Stimulated activated naive CD8-positive, alpha-beta T cell treated with anti-CD3 and anti-CD28 coated beads, Interleukin-15, Interleukin-2, amounts not matched to agents 100 U/mL and 50 U/mL, for 24 hours (primary cell): ENCODE measurements at places on chromosomes 3 and 15.
A peak's percentile ranks its signal among the peaks of the same experiment; 100 is the strongest.

DNA sequence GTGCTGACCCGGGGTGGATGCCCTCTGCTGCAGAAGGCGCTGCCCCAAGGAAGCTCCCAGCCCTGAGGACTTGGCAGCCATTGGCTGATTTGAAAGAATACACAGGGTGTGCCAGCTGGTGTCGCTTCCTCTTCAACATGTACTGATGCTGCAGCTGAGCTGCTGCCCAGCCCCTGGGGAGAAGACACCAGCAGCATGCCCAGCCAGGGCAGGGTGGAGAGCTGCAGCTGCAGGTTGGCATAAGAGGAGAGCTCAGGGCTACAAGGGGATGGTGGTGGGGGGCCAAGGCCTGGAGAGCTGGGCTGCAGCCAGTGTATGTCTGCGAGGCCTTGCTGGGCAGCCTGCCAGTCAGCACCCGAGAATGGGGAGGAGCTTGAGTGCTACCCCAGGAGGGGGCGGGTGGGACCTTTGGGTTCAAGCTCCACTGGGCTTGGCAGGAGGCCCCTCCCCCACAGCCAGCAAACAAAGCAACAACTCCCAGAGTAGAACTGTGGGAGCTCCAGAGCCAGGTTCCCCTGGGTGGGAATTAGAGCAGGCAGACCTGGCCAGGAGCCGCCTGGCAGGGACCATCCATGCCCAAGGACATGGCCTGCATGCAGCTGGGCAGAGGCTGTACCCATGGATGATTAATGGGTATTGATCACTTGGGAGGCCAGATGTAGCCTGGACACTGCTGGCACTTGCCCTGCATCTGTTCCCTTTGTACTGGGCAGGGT is 9.2 kb upstream of the SEMA4B start:
- peak; percentile 49 for DNase-seq

DNA sequence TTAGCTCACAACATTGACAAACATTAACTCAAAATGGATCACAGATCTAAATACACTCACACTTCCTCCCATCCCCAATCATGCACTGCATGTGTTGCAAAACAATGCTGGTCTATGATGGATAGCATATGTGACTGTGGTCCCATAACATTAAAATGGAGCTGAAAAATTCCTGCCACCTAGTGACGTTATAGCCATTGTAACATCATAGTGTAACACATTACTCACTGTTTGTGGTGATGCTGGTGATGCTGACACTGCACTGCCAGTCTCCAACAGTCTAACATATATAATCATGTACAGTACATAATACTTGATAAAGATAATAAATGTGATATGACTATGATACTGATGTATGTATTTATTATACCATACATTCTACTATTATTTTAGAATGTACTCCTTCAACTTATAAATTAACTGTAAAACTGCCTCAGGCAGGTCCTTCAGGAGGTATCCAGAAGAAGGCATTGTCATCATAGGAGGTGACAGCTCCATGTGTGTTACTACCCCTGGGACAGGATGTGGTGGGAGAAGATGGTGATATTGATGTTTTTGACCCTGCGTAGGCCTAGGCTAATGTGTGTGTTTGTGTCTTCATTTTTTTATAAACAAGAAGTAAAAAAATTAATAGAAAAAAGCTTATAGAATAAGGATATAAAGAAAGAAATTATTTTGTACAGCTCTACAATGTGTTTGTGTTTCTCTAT is 41.3 kb downstream of the TXNRD3 start:
- DNase-seq, result no peak

GRCh38 chr3:61631108-61631769 is 69.9 kb downstream of the PTPRG start:
- no peak for DNase-seq

DNA sequence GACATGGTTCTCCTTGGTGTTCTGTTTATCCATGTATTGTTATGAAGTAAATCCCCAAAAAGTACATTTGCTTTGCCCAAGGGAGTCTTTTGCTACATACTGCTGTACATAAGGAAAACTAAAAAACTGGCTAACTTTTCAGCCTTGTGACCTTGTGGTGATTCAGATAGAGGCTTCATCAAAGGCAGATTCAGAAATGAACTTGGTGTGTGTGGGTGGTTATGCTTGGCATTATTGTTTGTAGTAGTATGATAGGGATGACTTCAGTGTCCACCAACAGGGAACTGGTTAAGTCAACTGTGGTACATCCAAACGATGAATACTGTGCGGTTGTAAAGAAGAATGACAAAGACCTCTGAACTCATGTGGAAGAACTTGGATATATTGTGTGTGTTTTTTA is 75.6 kb upstream of the CHRNB4 start:
- DNase-seq, result no peak

DNA sequence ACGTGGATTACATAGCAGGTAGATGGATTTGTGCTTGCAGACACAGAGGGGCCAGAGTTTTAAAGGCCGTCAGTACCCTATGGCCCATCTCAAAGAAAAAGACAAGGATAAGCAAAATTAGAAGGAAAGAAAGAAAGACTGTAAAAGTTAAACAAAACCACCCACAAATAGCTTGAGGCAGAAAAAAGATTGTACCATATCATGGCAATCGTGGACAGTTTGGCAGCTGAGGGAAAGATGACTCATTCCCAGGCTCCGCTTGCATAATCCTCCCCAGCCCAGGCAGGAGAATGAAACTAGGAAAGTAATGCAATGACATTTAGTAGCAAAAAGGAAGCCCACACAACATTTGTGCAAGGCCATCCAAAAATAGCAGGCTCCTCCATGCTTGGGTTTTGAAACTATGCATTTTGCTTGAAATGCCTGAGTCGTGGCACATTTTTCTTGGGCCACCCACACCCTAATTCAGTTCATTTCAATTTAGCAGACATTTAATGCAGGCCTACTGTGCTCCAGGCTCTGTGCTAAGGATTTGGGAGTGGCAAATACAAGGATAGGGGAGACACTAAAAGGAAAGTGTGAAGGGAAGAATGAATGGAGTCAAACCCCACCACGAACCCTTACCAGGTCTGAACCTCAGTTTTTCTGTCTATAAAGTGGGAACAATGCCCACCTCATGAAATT is 40.9 kb upstream of the SMAD3 start:
- DNase-seq, result peak; percentile 54

DNA sequence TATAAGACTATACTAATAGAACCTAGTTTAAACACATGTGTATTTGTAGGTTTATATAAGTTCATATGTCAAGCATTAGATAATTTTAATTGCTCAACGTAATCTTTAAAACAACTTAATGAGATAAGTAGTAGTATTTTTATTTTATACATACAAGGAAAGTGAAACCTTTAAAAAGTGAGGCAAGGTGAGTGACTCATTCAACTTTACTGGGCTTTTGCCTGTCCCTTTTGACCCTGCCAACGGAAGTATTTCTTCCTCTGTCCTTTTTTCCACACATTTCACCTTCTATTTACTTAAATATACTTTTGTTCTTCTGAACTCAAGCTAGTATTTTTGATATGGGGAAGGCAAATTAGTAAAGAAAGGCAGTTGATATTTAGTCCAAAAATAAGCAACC is 78.5 kb downstream of the KBTBD8 start:
- DNase-seq, result no peak

GRCh38 chr3:52670621-52671521 is 14.8 kb downstream of the PBRM1 start:
- DNase-seq, result peak; percentile 40

GRCh38 chr3:172084871-172085556 is 45.6 kb downstream of the FNDC3B start:
- no peak for DNase-seq

DNA sequence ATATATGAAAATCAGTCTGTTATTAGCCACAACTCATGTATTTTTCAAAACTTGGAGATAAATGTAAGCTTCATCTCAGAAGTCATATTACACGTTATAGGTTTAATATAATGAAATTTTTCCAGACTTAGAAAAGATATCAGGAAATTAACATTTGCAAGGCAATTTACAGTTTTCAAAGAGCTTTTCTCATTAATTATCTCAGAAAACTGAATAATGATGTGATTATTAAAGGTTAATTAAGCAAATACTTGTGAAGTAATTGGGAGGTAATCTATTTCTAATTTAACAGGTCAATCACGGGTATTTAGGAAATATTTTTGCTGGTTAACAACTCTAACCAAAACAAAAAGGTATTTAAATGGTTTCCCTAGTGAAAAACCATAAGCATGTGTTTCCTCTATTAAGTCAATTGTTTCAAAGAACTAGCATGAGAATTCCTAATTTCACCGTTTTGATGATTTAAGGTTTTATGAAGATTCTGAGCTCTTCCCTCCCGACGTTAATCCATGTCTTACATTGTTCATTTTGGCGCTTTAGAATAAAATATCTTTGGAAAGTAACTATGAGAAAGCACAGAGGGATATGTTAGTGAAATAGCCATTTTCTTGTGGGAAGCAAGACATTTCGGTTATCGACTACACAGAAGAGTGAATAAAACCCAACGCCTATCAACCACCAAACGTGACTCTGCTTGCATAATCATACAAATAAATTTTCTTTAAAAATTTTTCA is 1.5 kb upstream of the NEO1 start:
- no peak for DNase-seq

DNA sequence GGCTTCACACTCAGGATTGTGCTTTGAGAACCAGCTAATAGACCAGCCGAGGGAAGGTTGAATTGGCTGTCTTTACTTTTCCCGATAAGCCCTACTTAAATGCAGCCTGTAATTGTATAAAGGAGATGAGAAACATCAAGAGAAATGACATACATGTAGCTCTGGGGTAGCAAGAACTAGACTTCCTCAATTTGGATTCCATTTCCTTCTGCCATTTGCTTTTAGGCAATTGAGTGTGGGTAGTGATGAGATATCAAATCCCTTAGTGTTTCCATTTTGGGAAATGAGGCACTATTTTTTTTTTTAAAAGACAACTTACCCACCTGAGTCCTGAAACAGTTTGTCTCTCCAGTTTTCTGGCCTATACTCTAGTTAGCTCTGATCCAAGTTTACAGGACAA is 2.2 kb downstream of the INAFM2 start:
- DNase-seq, result no peak

DNA sequence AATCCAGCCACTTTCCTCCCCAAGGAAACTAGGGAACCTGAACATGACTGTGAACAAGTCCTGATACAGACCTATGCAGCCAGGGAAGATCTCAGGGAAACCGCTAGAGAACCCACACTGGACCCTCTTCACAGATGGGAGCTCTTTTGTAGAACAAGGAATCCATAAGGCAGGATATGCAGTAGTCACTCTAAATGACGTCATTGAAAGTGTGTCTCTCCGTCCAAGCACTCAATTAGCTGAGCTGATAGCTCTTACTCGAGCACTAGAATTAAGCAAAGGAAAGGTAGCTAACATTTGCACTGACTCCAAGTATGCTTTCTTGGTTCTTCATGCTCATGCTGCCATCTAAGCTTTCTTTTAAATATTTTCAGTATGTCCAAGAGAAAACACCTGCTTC is 10.0 kb upstream of the SMCO1 start:
- no peak for DNase-seq

DNA sequence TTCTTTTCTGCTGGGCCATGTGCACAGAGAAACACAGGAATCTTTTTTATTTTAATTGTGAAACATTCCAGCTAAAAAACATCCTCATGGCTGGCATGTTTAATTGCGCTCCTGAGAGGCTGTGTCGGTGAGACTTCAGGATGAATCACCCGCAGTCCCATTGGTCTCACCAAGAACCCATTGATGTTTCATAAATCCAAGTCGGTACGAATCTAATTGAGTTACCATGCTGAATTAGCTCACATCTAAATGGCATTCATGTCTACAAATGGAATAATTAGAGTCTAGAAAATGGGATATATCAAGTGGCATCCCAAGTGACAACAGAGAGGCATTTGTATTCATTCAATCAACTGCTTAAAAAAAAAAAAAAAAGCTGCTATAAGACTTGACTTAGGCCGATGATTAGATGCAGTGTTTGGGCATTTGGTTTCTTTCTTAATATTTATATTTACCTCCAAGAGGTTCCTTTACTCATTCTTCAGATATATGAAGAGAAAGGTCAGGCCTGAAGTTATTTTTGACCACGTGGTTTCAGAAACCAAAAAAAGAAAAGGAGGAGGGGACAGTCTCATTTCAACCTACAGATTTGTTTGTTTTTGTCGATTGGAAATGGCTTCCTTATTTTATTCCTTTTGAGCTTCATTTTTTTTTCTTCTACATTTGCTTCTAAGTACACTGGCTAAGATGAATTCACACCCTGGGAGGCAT is 79.1 kb upstream of the FOXB1 start:
- DNase-seq, result no peak

DNA sequence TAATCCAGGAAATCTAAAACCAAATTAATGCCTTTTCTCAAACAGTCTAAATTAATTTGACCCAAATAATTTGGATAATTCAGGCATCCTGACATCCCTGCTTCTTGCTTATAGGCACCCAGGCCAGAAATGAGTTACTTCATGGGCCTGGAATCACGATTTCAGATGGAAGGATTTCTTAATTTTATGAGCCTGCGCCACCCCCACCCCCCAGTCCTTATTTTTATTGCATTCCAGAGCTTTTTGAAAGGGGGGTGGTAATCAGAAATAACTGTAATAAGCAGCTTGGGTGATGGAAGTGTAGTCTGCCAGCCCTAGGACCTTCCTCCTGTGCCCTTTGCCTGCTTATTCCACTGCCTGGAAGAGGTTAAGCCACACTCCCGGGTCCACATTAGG is 1.3 kb downstream of the AP2M1 start:
- no peak for DNase-seq

GRCh38 chr3:126474498-126475412 is 936 bp downstream of the ZXDC start:
- DNase-seq, result peak; percentile 50

DNA sequence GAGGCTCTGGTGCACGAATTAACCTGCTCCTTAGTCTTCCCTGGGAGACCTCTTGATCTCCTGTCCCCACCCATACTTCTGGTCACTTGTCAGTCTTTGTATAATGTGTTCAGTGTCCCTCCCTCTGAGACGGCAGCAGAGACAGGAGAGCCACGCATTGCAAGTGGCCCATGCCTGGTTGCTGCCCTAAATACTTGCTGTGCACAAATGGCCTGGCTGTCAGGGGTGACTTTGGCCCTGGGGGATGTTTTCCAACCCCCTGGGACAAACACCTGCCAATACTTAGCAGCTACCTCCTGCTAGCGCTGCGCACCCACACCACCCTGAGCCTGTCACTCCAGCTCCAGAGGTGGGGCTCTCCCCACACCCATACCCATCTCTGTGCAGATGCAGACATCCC is 17.2 kb downstream of the KLF13 start:
- no peak for DNase-seq

DNA sequence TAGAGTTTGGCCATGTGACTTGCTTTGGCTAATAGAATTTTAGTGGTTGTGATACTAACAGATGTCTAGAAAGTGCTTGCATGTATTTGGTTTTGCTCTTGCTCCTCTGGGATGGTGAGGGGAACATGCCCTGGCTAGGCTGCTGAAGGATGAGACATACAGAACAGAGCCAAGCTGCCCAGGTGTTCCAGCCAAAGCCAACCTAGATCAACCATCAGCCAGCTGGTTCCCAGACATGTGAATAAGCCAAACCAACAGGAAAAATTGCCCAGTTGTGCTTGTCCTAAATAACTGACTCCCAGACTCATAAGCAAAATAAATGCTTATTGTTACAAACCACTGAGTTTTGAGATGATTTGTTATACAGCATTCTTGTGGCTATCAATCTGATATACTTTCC is 292.6 kb downstream of the SUCLG2 start:
- DNase-seq, result no peak
